ENCODE measurements at places on chromosomes 2 and 18.

DNA sequence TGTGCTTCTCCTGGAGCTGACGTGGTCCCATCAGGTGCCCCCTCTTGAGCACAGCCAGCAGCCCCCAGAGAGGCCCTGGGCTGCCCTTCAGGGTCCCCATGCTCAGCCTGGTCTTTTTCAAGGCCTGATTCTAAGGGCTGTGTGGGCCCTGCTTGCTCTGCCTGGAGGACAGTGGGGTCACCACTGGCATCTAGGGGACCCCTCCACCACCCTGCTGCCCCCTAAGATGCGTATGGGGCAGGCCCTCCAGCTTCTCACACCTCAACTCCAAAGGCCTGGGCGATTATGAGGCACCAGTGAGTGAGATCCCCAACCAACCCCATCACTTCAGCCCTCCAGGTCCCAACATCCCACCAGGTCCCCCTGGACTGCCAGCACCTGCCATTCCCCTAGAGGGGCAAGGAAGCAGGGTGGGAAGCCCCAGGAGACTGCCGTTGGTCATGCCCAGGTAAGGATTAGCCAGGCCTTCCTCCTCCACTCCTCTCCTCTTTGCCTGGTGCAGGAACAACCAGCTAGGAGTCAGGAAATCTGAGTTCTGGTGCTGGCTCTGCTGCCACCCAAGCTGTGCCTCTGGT, 114.4 kb downstream of the SMAD7 start:
- DNase-seq: no peak

DNA sequence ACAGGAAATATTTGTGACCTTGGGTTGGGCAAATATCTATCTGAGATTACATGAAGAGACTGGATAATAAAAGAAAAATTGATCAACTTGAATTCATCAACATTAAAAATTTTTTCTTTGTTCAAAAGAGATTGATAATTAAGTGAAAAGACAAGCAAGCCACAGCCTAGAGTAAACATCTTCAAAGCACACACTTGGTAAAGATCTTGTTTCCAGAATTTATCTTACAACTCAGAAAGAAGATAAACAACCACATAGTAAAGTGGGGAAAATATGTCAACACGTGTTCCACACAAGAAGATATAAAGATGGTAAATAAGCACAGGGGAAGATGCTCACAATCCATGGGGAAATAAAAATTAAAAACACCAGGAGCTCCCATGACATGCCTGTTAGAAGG, 195.9 kb downstream of the SOX11 start:
- no peak for DNase-seq

DNA sequence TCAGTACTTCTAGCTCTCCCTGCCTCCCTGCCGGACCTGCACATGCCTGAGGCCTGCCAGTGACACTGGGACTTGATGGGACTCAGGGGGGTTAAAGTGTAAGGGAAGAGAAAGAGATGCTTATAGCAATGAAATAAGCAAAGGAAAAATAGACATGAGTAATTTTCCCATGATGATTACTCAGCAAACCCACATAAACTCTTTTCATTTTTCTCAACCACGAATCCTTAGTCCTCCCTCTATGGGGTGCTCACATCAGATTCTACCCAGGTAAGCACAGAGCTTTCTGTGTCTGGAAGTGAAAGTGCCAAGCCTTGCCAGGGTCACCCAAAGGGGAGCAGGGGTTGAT, 44.8 kb upstream of the ANKRD62 start:
- no peak for DNase-seq

DNA sequence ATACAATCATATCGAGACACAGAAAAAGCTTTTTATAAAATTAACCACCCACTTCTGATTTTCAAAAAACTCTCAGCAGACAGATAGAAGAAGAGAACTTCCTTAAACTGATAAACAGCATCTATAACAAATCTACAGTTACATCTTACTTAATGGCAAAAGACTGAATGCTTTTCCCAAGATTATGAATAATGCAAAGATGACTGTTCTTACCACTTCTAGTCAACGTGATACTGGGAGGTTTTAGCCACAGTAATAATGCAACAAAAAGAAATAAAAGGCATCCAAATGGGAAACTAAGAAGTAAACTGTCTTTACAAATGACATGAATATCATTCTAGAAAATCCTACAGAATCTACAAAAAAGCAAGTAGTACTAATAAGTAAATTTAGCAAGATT, 58.0 kb upstream of the TMEM247 start:
- DNase-seq: no peak

DNA sequence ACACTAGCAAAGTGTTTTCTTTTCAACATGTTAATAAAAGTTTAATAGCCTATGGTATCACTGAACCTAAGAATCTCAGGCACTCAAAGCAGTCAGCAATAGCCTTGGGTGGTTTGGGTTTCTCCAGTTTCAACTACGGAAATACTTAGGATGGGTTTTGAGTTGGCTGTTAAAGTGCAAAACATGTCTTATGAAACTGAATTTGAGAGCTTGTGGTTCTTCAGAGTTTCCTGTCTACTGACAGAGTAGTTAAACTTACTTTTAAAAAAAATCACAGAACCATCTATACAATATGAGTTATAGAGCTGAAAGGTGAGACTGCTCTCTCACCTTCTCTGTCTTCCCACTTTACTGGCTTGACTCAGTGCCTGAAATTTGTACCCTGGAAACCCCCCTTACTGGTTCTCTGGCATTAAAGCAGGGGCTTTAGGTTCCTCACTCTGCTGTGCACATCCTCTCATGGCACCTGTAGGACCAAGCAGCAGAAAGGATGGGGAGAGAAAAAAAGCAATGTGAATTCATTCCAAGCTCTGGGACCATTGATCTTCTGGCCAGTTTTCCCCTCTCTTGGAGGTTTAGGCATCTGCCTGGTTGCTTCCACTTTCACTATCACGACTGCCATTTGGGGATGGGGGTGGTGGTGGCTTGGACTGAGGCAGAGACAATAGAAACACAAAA, 18.1 kb downstream of the CCDC141 start:
- DNase-seq: no peak

- DNase-seq: peak; percentile 33
These were observed 453.9 kb upstream of the TRIB2 start for GRCh38 chr2:12262681-12263436.

DNA sequence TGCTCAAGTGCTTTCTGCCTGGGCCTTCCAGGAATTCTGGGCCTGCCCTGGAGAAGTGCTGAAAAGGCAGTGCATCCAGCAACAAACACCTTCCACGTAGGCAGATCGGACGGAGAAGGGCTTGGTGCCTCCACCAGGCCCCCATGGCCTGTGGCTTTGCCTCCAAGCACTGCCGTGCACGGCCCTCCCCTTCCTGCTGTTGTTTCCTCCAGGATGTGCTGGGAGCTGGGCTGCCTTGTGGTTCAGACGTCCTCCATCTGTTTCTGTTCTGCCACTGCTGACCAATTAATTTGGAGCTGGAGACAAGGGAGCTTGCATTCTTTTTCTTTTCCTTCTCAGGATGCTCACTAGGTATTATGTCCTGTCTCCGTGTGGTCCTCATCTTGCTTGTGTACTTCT, 197.0 kb downstream of the HRH4 start:
- no peak for DNase-seq

GRCh38 chr2:164014068-164014731, 278.4 kb upstream of the FIGN start:
- DNase-seq: no peak

GRCh38 chr2:137964066-137964858, at the start of gene HNMT:
Gene HNMT (plus strand): TSS chr2:137964473. CDS start chr2:137964492, 19 bp downstream.
- DNase-seq: no peak

GRCh38 chr2:88024509-88024908, 8.2 kb upstream of the RNU2-63P start:
- no peak for DNase-seq

DNA sequence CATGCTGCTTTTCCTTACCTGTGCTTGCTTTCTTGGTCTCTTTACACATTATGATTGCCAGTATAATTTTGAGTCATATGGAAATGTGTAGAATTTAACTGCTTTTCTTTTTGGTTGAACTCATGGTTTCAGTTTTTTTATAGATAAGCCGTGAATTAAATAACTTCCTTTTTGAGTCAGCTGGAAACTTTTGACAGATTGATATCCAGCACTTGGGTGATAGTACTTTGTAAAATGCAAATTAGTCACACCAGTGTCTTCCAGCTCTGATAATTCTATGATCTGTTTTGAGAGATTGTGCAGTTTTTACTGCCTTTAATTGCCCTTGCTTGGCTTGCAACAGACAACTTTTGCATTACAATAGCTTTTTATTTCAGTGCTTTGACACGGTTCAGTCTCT, 86.4 kb downstream of the NCOA1 start:
- DNase-seq: peak; percentile 31

GRCh38 chr2:231425291-231425810, 29.8 kb downstream of the B3GNT7 start:
- no peak for DNase-seq

DNA sequence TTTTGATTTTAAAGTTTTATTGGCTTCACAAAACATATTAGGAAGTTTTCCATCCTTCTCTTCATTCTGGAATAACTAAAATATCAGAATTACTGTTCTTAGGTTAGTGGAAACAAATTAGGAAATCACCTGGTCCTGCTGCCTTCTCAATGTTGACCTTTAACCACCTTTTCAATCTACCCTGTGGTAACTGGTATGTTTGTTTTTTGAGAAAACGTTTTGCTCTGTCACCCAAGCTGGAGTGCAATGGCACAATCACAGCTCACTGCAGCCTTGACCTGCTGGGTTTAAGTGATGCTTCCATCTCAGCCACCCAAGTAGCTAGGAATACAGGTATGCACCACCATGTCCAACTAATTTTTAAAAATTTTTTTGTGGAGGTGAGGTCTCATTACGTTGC, 28.4 kb downstream of the ACYP2 start:
- no peak for DNase-seq

- no peak for DNase-seq
These were observed 49.3 kb upstream of the ROCK2 start for GRCh38 chr2:11393711-11394236.

DNA sequence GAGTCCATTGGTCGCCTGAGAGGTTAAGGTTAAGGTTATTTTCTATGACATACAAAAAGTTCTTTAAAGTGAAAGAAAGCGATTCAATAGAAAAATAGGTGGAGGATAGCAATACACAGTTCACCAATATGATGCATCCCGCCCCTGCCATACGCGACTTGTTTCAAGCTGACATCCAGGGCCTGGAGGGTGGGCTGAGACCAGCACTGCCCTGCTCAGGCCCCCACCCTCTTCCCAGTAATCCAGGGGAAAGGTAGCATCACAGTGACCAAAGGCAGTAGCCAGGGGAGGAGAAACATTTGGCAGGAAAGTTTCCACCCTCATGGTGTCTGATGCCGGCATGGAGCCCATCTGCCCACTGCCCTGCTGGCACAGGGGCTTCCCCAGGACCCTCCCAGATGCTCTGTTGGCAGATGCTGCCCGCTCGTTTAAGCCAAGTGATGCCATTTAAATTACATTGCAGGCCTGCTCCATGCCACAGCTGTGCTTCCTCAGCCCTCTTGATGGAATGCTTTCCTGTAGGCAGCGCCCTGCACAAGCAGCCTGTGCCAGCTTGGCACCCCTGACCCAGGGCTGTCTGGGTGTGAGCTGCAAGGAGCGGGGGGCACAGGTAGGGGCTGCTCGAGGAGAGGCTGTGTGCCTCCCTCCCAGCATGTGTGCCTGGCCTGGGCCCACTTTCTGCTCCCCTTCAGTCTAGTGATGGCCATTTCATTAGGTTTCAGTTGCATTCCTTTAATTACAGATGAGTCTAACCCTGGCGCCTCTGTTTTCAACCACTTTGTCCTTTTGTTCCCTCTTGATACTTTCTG, 10.7 kb upstream of the ANO7 start:
- DNase-seq: no peak

DNA sequence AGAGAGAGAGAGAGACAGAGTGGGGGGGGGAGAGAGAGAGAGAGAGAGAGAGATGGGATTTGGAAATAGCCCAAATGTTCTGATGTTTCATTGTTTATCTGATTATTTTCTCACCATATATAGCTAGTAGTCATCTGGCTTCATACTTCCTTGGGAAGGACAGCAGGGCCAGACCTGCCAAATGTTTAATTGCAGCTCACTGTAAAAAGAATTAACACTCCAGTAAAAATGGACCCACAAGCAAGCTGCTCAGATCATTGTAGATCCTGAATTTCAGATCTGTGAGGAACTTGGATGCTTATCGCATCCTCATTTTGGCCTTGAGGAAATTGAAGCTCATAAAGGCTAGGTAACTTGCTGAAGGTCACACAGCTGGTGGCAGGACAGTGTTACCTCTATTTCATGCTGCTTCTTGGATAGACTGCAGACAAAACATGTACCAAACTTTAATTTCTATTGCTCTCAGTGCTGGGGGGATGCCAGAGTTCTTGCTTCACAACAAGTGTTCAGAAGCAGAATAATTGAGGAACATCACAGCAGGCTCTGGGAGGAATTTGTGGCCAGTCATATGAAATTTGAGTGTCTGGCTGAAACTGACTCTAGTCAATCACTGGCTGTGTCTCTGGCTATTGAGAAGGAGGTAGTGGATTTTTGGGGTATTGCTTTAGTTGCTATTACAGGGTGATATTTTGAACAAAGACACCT, 223.5 kb downstream of the PIK3C3 start:
- no peak for DNase-seq

- no peak for DNase-seq
These were observed 37.3 kb downstream of the MARCO start for GRCh38 chr2:118979152-118979861.

- DNase-seq: no peak
These were observed 97.4 kb downstream of the ADD2 start for GRCh38 chr2:70670626-70671025.

DNA sequence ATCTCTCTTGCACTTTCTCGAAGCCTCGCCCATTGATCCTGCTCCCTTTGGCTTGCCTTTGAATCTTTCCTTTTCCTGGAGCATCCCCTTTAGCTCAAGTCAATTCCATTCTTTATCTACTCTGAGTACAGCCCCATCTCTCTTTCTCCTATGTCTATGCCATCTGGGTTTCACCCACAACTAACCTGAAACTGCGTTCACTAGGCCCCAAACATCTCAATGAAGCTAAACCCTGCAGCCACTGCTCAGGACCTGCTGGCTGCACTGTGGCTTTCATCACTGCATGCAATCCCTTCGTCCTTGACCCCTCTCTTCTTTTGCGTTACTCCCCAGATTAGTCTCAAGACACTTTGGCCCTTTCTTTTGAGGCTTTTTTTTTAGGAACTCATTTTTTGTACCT, 81.6 kb upstream of the CYRIA start:
- DNase-seq: no peak

- DNase-seq: no peak
These were observed 16.3 kb downstream of the TSHZ1 start for GRCh38 chr18:75226956-75227316.

DNA sequence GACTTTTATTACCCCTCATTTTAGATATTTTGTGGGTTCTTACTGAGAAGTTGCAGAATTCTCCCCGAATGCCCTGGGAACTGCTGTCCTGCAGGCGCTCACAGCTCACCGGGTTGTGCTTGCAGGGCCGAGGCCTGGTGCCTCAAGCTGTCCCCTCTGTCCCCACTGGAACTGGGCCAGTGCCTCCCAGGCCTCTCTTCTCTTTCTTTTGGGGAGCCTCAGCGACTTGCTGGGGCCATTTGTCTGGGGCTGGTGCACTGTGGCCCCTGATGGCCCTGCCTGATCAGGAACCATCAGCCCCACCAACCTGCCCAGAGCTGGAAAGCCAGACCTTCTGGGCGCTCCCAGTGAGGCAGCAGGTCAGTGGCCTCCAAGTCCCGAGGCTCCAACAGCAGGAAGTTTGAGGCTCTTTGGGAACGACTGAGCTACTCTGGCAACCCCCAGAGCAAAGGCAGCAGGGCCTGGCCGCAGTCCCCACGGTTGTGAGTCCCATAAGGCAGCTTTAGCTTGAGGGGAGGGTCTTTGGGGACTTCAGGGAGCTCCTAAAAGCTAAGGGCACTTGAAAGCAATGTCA, 14.7 kb upstream of the NEU4 start:
- no peak for DNase-seq

- no peak for DNase-seq
These were observed 60.4 kb downstream of the SETBP1 start for GRCh38 chr18:44741085-44741484.

Data from germinal center (tissue), 1 donor.